ENCODE measurements at places on chromosomes 5 and 9.

- peak; percentile 49 for DNase-seq
Measured at GRCh38 chr5:159657771-159658170, 258.5 kb upstream of the ADRA1B start.

DNA sequence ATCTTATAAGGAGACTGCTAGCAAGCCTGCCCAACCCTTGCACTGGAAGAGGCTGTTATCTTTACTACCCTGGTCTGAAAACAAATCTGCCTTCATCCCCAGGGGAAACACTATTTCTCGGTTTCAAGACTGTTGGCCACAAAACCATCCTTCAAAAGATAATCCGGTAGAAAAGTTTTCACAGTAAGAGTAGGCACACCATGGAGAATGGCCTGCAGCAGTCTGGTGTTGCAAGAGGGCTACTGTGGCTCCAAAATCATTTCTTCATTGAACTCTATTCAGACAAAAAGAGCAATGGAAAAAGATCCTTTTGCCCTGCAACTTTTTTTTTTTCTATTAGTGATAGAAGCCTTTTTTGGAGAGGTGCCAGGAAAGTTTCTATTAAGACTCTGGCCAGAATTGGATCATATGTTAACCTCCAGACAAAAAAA, 163.9 kb downstream of the ARHGEF28 start:
- peak; percentile 64 for DNase-seq

GRCh38 chr9:127173063-127173462, 50.6 kb upstream of the ANGPTL2 start:
- no peak for DNase-seq

GRCh38 chr9:135480940-135481310, 1.3 kb downstream of the PPP1R26 start:
- DNase-seq, result no peak

DNA sequence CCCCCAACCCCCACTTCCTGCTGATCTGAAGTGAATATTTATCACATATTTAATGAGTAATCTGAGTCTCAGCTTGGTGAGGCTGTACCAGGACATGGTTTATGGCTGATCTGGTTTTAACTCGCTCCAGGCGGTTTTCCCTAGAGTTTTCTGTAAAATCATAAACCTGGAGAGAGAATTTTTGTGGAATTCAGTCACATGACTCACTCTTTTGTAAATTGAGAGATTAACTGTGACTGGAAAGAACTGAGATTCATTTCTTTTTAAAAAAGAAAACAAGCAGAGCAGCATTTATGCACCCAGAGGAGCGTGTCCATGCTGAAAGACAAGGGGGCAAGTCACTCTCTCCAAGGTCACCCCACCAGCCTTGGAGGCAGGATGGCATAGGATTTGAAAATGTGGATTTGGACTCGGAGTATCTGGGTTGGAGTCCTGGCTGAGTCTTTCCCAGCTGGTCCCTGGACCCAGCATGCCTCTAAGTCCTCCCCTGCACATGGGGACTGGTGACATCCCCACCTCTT, 81.8 kb downstream of the ZNF618 start:
- DNase-seq, result peak; percentile 68

GRCh38 chr5:78537821-78538220, 110.8 kb downstream of the LHFPL2 start:
- peak; percentile 86 for DNase-seq

DNA sequence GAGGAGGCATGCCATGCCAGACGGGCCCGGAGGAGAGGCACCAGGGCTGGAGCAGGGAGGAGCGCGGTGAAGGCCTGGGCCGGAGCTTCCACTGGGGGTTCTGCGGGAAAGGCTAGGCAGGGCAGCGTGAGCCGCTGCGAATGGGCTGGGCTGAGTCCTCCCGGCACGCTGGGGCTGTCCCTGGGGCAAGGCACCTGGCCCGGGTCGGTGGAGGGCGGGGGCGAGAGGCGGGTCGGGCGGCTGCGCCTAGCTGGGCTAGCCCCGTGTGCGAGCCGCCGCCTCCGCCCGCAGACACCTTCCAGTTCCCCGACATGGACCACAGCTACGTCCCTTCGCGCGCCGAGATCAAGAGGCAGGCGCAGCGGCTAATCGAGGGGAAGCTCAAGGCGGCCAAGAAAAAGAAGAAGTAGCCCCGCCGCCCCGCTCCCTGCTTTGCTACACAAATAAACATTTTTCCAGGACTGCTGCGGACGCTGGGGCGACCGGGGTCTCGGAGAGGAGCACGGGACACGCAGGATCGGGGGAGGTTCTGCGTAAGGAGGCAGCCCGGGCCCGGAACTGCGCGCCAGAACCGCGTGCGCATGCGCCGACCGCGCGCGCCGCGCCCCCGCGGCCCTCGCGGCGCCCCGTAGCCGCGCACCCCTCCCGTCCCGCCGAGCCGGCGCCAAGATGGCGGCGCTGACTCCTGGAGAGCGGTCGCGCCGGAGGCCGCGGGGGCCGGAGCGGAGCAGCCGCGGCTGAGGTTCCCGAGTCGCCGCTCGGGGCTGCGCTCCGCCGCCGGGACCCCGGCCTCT, at the start of gene RABL6:
Gene RABL6, plus strand, starts transcription at position 668 of the 794 bp plus-strand sequence. CDS start 249 bp downstream, outside the sequence.
- peak; percentile 90 for DNase-seq

GRCh38 chr9:112544477-112544876, 57.9 kb downstream of the KIAA1958 start:
- DNase-seq, result no peak

DNA sequence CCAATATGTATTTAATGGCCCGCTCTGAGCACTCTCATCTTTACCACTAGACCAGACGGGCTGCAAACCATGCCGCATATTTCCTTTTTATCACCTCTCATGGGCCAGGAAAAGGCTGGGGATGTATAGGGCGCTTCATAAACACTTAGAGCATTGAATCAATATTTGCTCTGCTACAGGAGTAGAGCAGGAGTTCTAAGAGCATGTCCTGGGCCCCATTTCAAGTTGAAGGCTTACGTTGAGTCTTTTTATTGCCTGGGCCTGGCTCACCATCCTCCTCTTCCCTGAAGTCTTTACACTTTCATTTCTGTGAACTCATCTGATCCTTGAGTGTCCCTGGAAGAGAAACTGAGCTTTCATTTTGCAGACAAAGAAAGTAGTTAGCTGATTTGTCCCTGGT, 112.4 kb downstream of the FSTL4 start:
- no peak for DNase-seq

GRCh38 chr5:174734571-174735497, 10.5 kb downstream of the MSX2 start:
- no peak for DNase-seq

- DNase-seq, result peak; percentile 58
Measured at GRCh38 chr9:130183133-130183762, 11.0 kb downstream of the NCS1 start.

GRCh38 chr9:31683116-31683515, 701.3 kb upstream of the ACO1 start:
- DNase-seq, result peak; percentile 53

DNA sequence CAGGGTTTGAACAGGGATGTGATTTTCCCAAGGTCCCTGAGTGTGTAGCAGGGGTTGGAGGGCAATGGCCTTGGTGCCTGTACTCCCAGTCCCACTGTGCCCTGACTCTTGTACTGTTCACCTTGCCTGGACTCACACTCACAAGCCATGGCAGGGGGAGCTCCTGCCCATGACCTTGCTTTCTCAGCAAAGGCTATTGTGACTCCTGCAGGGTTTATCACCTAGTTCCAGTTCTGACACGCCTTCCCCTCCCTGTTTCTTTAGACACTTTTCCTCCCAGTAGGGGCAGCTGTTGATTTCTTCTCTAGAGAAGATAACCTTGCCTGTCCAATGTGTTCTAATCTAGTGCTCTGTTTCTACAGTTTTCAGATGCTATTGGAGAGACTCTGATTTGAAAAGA, 139.5 kb downstream of the FSTL4 start:
- DNase-seq, result no peak

DNA sequence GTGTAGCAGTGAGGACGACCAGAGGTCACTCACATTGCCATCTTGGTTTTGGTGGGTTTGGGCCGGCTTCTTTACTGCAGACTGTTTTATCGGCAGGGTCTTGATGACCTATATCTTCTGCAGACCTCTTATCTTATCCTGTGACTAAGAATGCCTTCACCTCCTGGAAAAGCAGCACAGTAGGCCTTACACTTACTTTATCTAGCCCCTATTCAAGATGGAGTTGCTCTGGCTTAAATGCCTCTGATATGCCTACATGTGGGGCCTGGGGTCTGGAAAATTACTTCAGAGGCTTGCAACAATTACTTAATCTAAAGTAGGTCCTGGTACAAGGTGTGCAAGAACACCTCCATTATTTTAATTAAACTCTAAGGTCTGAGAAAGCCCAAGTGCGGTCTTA, 86.9 kb upstream of the IL12B start:
- DNase-seq, result no peak

Data from muscle of leg (tissue), 16 donors.